ENCODE measurements at places on chromosomes 7 and 10.

DNA sequence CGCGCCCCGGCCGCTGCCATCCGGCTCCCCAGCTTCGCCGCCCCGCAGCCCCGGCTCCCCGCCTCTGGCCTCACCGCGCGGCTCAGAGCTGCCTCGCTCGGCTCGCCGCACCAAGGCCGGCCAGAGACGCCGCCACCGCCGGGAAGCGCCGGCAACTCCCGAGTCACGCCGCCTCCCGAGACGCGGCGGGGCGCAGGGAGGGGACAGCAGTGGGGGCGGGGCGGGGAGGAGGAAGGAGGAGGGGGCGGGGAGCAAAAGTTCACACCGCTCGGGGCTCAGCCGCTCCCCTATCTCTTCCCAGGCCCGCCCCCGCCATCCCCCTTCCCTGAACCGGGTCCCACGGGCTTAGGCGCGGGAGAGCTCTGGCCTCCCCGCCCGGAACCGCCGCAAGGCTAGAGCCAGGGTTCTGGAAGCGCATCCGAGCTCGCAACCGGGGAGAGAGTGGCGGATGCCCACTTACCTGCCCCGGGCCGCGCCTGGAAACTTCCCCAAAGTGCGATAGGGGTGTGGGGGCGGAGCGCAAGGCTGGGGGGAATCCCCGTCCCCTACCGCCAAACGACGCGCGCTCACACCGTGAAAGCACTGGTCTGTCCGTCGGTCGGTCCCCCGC, 1.0 kb downstream of the CHST15 start:
- peak; percentile 4 for DNase-seq

DNA sequence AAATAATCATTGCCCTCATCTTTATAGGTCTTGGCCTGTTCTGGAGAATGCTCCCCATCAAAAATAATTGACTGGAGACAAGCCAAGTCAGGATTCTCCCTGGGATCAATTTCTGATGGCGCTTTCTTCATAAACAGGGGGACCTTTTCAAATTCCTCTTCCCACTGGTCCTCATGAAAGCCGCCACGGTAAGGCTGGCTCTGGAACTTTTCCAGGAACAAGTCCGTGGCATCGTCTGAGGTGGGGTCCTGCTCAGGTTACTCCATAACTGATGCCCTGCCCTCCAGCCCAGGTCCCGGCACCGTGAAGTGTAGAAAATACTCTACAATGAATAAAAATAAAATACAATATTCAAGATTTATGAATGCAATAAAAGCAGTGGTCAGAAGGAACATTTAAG, 79.4 kb upstream of the IGFBP3 start:
- DNase-seq, result no peak

- no peak for DNase-seq
Observed at GRCh38 chr7:18469316-18469715, 26.2 kb upstream of the HDAC9 start.

- no peak for DNase-seq
Observed at GRCh38 chr7:113410796-113411195, 292.4 kb upstream of the SMIM30 start.

DNA sequence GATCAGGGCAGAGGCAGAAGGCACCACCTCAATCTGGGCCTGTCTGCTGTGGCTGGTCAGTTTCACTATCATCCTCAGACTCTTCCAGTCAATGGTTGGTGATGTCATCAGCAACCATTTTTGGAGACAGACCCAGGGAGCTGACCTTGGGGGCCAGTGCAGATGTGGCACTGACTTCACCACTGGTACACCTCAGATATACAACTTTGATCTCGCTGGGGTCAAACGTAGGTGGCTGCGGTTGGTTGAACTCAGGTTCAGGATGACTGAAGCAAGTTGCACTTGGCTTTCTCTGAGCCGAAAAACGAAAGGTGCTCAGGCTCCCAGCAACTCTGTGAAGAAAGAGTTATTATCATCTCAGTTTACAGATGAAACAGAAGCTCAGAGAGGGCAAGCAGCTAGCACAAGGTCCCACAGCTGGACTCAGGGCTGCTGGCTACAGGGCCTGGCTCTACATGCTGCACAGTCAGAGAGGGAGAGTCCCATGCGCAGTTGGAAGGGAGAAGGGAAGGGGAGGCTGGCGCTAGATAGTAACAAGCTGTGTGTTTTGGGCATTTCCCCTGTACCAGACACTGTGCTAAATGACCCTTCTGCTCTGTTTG, 27.2 kb downstream of the ANKRD16 start:
- DNase-seq, result no peak

- DNase-seq, result no peak
Observed at GRCh38 chr10:80515511-80515910, 22.2 kb upstream of the SH2D4B start.

DNA sequence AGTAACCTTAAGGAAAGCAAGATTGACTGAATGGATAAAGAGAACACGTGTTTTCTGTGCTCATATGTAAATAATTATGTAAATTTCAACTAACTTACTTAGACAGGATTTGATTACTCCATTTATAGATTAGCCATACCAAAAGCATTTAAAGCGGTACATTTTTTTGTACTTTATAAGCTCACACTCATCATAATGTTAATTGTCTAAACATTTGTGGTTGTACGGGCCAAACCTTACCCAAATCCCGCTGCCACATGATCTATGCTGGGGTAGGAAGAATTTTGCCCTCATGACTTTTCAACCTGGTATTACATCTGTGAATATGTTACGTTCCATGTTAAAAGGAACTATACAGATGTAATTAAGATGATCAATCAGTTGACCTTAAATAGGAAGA, 29.1 kb downstream of the MKX start:
- no peak for DNase-seq

- peak; percentile 22 for DNase-seq
Observed at GRCh38 chr10:89837165-89838043, 136.0 kb downstream of the KIF20B start.

- DNase-seq, result no peak
Observed at GRCh38 chr7:33554046-33554445, 351.3 kb upstream of the BMPER start.

- DNase-seq, result no peak
Observed at GRCh38 chr10:129219364-129219763, 247.7 kb upstream of the MGMT start.

- no peak for DNase-seq
Observed at GRCh38 chr10:117488004-117488403, 54.5 kb upstream of the EMX2 start.

DNA sequence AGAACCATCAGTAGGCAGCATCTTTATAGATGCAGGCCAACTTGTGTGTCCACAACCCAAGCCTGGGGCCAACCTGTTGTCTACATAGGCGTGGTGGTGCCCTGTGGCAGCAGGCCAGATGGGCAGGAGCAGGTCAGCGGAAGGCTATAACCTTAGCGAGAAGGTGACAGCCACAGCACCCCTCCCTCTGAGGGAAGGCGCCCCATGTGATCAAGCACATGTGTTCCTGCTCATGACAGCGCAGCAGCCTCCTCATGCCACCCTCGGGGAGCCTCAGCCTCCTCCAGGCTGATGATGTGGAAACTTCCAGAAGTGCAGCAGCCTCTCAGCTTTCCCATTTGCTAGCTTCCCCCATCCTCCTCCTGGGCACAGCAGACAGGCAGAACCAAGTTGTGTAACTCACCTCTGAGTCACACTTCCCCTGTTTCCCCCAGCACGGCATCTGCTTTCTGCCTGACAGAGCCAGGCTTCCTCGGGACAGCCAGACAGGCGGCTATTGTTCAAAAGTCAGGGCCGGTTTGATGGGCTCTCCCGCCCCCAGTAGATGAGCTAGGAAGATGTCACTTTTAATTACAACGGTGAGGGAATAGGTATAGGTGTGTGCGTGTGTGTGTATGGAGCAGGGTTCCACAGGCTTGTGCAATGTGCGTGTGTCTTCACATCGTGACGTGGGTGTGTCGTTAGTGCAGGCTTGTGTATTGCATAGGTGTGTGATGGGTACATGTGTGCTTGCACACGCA, 312.0 kb upstream of the ZMIZ1 start:
- no peak for DNase-seq

DNA sequence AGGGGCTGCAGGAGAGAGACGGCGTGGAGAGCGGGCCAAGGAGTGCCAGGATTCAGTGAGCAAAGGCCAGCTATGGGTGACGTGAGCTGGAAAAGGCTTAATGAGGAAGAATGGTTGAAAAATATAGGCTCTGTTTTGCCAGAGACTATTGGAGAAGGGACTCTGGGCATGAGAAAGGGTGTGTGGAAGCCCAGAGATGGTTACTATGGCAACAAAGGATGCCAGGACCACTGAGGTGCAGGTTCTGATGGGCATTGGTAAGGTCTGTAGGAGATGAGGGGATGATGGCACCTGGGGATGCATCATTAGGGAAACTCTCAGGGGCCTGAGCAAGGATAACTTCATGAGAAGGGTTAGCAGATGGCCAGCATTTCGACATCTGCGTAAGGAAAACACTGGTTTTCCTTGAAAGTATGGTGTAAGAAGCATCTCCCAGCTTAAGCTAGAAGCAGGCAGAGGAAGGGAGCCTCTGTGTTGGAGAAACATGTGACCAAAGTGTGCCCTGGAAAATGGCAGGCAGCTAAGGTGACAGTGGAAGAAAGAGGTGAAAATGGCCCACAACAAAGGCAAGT, 21.6 kb upstream of the FAM180A start:
- DNase-seq, result no peak

DNA sequence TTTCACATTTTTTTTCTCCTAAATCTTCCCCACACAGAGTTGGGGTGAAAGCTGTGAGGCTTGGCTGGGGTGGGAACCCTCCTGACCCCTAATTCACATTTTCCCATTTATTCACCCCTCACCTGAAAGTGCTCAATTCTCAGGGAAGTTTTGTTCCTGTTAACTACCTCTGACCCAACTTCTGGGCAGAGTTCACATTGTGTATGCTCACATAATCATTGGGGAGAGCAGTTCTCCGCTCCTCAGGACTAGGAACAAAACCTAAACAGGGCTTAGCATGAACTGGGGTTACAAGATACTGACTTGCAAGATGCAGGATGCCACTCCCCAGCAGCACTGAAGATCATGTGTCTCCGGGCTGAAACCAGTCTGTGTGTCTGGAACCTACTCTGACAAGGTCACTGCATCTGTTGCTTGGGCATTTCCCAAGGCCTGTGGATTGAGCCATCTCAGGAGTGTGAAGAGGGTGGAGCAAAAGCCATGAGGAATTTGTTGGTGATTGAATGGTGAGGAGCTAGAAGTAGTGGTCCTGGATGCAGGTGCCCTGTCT, 258.1 kb upstream of the IGFBP3 start:
- DNase-seq, result no peak

GRCh38 chr7:25054819-25055519, 70.1 kb downstream of the CYCS start:
- no peak for DNase-seq

- no peak for DNase-seq
Observed at GRCh38 chr10:70260734-70261133, 23.1 kb downstream of the NPFFR1 start.

DNA sequence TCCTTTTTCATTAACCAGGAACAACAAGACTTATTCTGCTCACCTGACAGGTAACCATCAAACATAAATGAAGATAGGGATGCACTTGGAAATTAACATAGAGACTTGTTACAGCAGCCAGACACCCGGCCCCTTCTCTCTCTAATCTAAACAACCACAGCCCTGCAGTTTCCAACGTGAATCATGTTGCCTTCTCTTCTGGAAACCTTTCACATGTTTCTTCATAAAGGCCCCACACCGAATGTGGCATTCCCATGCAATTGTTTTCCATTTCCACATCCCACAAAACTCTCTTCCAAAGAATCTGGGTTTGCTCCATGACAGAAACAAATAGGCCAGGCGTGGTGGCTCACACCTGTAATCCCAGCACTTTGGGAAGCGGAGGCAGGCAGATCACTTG, 15.0 kb upstream of the WDR86 start:
- DNase-seq, result no peak

- DNase-seq, result no peak
Observed at GRCh38 chr10:132066812-132067211, 1.1 kb downstream of the JAKMIP3 start.

DNA sequence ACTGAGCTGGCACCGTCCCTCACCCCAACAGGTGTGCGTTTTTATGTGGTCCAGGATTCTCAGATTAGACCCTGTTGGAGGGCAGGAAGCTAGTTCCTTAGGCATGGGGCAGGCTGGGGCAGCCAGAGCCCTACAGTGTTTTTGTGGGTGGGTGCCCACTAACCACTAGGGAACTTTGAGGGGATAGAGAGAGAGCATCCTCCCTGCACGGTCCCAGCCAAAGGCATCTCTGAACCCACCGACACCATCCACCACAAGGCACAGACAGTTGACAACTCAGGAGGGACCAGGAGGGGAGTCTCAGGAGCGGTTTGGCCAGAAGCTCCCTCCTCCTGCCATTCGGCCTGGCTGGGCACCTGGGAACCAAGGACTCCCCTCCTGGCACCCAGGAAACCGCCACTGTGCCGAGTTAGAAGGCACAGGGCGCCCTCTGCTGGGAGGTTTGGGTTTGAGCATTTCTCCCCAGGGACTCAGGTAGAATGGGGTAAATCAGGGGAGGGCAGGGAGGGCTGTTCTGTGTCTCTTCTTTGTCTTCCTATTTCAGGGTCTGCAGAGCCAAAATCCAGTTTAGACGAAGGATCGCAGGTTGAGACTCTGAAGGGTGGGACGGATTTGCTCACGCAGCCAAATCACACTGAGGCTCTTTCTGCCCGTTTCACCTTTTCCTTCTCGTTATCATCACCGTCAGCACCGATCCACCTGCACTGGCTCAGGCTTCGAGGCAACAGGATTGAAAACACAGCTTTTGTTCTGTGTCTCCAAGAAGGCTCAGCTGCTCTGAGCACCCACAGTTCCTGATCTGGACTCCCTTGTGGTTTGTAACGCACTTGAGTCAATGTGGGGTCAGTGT, 84.8 kb upstream of the COL13A1 start:
- peak; percentile 22 for DNase-seq

DNA sequence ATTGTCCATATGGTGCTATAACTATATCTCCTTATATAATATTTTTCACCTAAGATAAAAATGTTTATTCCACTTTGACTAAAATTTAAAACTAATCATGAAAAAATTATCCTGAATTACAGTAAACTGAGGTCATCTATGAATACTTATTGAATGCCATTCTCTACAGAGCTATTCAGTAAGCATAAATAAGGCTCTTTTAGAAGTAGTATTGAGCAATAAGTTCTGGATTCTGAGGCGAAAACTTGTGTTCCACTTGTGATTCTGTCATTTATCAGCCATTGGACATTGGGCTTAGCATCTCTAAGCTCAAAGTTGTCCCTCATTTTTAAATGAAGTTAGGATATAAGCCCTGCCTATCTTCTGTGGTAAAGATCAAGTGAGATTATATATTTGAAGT, 130.8 kb downstream of the WNT2 start:
- DNase-seq, result no peak

DNA sequence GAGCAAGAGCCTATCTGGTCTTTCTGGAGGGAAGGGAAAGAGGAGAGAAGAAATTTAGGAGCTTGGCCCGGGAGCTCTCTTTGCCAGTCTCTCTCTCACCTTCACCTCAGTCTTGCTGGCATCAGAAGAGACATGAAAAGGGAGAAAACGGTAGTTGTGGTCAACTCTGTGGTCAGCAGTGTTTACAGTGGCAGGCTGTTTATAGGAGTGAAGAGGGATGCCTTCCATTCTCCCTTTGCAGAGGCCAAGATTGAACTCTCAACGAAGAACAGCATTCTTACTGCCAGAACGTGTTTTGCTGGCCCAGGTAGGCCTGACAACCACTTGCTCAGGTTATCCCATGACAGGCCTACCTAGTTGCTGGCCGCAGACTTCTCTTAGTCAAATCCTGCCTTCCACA, 133.3 kb downstream of the CCDC3 start:
- no peak for DNase-seq

- DNase-seq, result no peak
Observed at GRCh38 chr10:73968098-73968521, 29.8 kb upstream of the VCL start.

Data from stimulated activated CD4-positive, alpha-beta T cell treated with anti-CD3 and anti-CD28 coated beads, Interleukin-1b, Interleukin-23, amount 100 ng/mL, for 4 hours (primary cell).